ENCODE measurements at places on chromosomes 4 and X. TPM values are rescaled to one million over a fixed set of nuclear protein-coding genes. Genes with fewer than 3 reads are reported as not detected.

The PHKA1 gene
- total RNA-seq = 9.3 TPM

The POF1B gene
- 28.1 TPM for total RNA-seq

The BTK gene
- 2.4 TPM for total RNA-seq

The PCDH7 gene
- 16.8 TPM for total RNA-seq

The KCTD8 gene
- total RNA-seq = 0.74 TPM

The TMSB15C gene
- total RNA-seq = 0.30 TPM

The ATP8A1 gene
- 12.5 TPM for total RNA-seq

The ARMCX2 gene
- 34.2 TPM for total RNA-seq

The SPATA18 gene
- 2.2 TPM for total RNA-seq

DNA sequence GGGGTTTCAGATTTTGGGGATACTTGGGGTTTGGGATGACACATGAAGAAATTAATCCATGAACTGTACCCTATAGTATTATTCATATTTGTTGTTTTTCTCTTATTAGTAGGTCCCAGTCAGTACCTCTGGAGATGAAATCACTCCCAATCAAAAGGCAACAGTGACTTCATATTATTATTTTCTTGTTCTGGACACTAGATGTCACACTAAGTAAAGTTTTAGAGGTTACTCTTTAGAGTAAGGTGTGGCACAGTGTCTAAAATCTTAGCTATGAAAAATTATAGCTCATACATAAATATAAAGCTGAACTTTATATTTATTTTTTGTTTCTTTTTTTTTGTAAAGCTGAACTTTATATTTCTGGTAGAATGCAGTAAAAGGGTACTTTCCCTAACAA lies 35.1 kb downstream of the FAM114A1 start:
- no peak overlapping the region for H3K27ac ChIP-seq
- H3K27me3 ChIP-seq = no peaks in the 10 kb centered on the region
- no peak for DNase-seq
- H3K36me3 ChIP-seq = peaks cover 35% of the 10 kb centered on the region
- H3K4me3 ChIP-seq = no peak overlapping the region
- H3K4me1 ChIP-seq = no peaks in the 10 kb centered on the region

DNA sequence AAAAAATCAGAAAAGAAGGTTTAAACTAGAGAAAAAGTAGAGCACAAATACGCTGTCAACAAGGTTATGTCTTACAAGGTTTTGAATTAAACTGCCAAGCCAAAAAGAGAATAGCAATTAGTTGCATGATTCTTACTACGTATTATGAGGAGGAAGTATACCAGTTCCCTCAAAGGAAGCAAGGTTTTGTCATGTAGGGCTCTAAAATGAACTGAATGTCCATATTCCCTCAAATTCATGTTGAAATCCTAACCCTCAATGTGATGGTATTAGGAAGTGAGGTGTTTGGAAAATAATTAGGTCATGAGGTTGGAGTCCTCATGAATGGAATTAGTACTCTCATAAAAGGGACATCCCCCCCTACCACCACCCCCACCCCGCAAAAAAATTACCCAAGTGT lies 201.0 kb downstream of the FBXW7 start:
- H3K4me3 ChIP-seq = no peak overlapping the region
- H3K27me3 ChIP-seq = no peaks in the 10 kb centered on the region
- peaks cover 31% of the 10 kb centered on the region for H3K36me3 ChIP-seq

DNA sequence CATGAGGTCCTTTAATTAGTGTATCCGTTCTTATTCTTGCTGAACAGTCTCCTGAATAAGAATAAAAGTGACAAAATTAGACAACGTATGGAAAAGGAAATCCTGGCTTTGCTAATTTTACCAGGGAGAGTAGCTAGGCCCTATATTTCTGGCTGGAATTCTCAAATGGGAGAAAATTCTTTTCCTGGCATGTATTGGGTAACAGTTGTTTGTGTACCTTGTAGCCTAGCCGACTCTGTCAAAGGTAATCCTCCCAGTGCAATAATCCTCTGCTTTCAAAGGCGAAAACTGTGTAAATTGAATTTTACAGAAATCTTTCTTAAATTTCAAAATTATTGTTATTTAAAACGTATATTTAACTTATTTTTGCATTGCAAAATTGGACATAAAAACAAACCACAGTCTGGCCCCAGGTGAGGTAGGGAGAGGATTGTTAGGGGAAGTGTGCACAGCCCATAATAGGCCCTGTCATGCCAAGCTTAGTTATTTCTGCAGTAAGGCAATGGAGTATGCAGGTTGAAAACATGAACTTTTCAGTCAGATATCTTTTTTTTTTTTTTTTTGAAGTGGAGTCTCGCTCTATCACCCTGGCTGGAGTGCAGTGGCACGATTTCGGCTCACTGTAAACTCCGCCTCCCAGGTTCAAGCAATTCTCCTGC lies 18.9 kb upstream of the TENM3 start:
- no peaks in the 10 kb centered on the region for H3K36me3 ChIP-seq
- no peaks in the 10 kb centered on the region for H3K27me3 ChIP-seq
- no peak overlapping the region for H3K27ac ChIP-seq
- H3K4me1 ChIP-seq = no peaks in the 10 kb centered on the region

GRCh38 chr4:14196131-14196530 lies 568.6 kb upstream of the BOD1L1 start:
- H3K36me3 ChIP-seq = no peaks in the 10 kb centered on the region
- no peaks in the 10 kb centered on the region for H3K27me3 ChIP-seq
- no peak for DNase-seq
- no peak overlapping the region for H3K27ac ChIP-seq
- no peaks in the 10 kb centered on the region for H3K4me1 ChIP-seq

GRCh38 chr4:153929675-153930074 lies 140.8 kb upstream of the SFRP2 start:
- DNase-seq = no peak
- no peak overlapping the region for H3K27ac ChIP-seq
- H3K4me1 ChIP-seq = no peaks in the 10 kb centered on the region
- H3K36me3 ChIP-seq = no peaks in the 10 kb centered on the region
- H3K4me3 ChIP-seq = no peak overlapping the region
- H3K27me3 ChIP-seq = no peaks in the 10 kb centered on the region

- no peak for DNase-seq
- no peaks in the 10 kb centered on the region for H3K4me1 ChIP-seq
- H3K27me3 ChIP-seq = no peaks in the 10 kb centered on the region
These were observed 188.9 kb downstream of the ASMT start for GRCh38 chrX:1803741-1804140.

GRCh38 chrX:22323541-22323940 lies 50.8 kb downstream of the CBLL2 start:
- no peaks in the 10 kb centered on the region for H3K36me3 ChIP-seq
- H3K4me3 ChIP-seq = no peak overlapping the region
- no peak overlapping the region for H3K27ac ChIP-seq
- DNase-seq = no peak
- H3K27me3 ChIP-seq = no peaks in the 10 kb centered on the region

- no peak for DNase-seq
- H3K4me1 ChIP-seq = no peaks in the 10 kb centered on the region
These were observed 20.8 kb upstream of the ZCCHC12 start for GRCh38 chrX:118802857-118803256.

DNA sequence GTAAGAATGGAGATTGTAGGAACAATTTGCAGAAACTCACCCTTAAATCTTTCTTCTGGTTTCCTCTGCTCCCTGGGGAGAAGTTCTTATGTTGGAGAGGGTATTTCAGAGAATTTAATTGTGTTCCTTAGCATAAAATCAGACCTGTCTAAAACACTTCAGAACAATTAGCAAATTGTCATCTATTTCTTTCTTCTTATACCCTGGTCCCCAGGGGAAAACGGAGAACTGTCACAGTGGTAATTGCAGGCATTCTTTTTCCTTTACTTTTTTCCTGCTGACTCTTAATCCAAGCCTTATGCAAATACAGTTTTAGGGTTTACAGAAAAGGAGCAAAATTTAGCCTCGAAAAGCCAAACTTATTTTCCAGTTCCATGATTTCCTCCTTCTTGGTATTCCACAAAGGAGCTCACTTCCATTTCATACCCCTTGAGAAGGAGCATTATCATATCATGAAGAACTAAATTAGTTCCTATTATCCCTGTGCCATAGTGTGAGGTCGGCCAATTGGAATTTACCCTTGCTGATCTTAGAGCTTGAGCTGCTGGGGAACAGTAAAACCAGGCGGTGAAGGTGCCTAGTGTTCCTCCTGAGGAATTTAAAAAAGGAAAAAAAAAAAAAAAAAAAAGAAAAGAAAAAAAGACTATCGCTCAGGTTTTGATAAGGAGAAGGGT lies 173.8 kb downstream of the IL15 start:
- no peaks in the 10 kb centered on the region for H3K36me3 ChIP-seq
- no peak overlapping the region for H3K27ac ChIP-seq
- H3K27me3 ChIP-seq = no peaks in the 10 kb centered on the region
- H3K4me1 ChIP-seq = no peaks in the 10 kb centered on the region
- no peak for DNase-seq

GRCh38 chr4:140152013-140152703 lies 1.8 kb downstream of the MAML3 start:
- peak overlapping the region; percentile 99 for H3K27ac ChIP-seq
- H3K27me3 ChIP-seq = no peaks in the 10 kb centered on the region
- H3K4me1 ChIP-seq = no peaks in the 10 kb centered on the region
- DNase-seq = peak; percentile 75
- no peaks in the 10 kb centered on the region for H3K36me3 ChIP-seq
- peak overlapping the region; percentile 89 for H3K4me3 ChIP-seq

DNA sequence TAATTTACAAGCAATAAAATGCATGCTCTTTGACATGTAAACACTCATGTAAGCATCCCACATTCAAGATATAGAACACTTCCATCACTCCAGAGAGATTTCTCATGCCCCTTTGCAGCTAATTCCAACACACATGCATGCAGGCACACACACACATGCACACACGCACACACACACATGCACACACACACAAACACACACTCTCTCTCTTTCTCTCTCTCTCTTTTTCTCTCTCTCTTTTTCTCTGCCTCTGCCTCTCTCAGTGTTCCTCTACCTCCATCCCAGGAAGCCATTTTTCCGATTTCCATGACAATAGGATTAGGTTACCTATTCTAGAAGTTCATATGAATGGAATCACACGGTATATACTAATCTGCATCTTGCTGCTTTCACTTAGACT lies 11.9 kb upstream of the SOD3 start:
- H3K27ac ChIP-seq = no peak overlapping the region
- peaks cover 12% of the 10 kb centered on the region for H3K4me1 ChIP-seq
- H3K36me3 ChIP-seq = no peaks in the 10 kb centered on the region
- H3K27me3 ChIP-seq = no peaks in the 10 kb centered on the region
- no peak for DNase-seq

- H3K4me3 ChIP-seq = peak overlapping the region; percentile 89
- H3K36me3 ChIP-seq = no peaks in the 10 kb centered on the region
- peaks cover 5% of the 10 kb centered on the region for H3K4me1 ChIP-seq
- peak overlapping the region; percentile 97 for H3K27ac ChIP-seq
- no peaks in the 10 kb centered on the region for H3K27me3 ChIP-seq
These were observed 1.1 kb downstream of the MAML3 start for GRCh38 chr4:140152751-140153418.

- H3K36me3 ChIP-seq = peaks cover 4% of the 10 kb centered on the region
- no peak overlapping the region for H3K27ac ChIP-seq
- no peak overlapping the region for H3K4me3 ChIP-seq
- DNase-seq = no peak
- H3K27me3 ChIP-seq = no peaks in the 10 kb centered on the region
- no peaks in the 10 kb centered on the region for H3K4me1 ChIP-seq
These were observed 92.4 kb upstream of the SMIM10 start for GRCh38 chrX:134898440-134898839.

DNA sequence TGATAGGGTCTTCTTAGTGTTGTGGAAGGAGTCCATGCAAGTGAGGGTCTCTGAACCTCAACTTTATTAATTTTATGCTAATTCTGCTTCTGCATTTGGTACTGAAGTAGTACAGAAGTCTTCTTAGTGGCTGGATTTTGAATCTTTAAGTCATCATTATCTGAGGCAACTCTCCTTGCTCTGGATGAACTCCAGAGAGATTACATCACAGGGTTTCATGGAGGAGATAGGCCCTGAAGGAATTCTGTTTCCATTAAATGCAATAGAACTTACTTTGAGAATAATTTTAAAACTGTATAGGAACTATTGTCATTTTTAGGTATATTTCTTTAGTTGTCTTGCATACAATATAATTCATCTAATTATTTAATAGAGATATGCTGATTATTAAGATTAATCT lies 451.2 kb downstream of the FAT4 start:
- H3K4me1 ChIP-seq = no peaks in the 10 kb centered on the region
- H3K27me3 ChIP-seq = no peaks in the 10 kb centered on the region
- H3K4me3 ChIP-seq = no peak overlapping the region
- no peak for DNase-seq
- H3K27ac ChIP-seq = no peak overlapping the region

DNA sequence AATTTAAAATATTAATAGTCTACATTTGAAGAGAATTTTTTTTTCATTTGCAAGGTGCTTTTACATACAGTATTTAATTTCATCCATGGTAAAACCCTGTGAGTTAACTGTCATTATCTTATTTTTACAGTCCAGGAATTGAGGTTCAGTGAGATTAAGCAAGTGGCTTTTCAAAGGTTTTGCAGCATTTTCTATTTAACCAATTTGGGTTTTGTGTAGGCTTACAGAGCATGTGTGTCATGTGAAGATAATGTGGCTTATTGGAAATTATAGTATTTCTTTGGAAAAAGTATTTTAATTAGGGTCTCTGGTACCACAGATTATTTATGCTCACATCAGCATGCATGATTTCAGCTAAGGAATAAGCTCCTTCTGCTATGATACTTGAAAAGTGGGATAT lies 4.5 kb downstream of the XK start:
- H3K4me3 ChIP-seq = no peak overlapping the region
- H3K4me1 ChIP-seq = no peaks in the 10 kb centered on the region
- H3K36me3 ChIP-seq = no peaks in the 10 kb centered on the region
- no peak for DNase-seq

DNA sequence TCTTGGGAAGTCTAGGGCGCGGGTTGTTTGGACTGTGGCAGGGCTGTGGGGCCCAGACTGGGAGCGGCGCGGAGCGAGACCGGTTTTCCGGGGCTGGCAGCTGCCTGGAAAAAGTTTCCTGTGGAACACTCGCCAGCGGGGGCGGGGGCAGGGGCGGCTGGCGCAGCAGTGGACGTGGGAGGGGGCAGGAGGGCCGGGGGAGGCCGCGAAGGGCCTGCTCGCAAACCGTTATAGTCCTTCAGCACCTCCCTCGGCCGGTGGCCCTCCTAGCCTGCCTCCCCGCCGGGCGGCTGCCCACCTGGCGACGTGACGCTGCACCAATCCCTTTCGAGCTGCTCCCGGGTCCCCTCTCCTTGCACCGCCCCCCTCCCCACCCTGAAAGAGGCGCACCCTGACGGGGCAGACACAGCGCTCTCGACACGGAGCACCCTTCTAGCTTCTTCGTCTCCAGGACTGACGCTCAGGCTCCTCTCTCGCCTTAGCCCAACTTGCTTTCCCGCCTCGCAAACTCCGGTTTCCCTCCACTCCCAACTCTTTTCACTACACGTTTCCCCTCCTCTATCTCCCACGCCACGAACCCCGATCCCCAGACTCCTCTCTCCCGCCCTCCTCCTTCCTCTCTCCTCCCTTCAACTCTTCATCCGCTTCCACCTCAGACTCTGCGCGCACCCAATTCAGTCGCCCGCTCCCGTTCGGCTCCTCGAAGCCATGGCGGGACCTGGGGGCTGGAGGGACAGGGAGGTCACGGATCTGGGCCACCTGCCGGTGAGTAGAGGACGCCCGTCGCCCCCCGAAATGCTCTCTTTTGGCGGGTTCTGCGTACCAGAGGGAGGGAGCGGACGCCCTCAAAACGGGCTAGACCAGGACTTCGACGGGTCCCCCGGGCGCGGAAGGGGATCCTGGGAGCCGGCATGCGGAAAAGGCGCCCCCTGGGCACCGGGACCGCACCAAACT lies at the start of gene NRK:
Gene NRK (plus strand): TSS at position 402 of the 954 bp plus-strand sequence. CDS start 307 bp downstream, at position 709.
- peak within 1 kb of the TSS; percentile 11 for H3K27ac ChIP-seq
- peaks cover 2% of the 10 kb centered on the region for H3K27me3 ChIP-seq
- no peaks in the 10 kb centered on the region for H3K36me3 ChIP-seq
